Caco-2 (cell line): ENCODE measurements at places on chromosomes 7 and 10.

GRCh38 chr7:155842496-155843265 lies 30.4 kb upstream of the SHH start:
- H3K27me3 ChIP-seq = no peaks in the 10 kb centered on the region
- no peak overlapping the region for H3K27ac ChIP-seq
- DNase-seq = no peak
- no peak overlapping the region for H3K4me3 ChIP-seq

DNA sequence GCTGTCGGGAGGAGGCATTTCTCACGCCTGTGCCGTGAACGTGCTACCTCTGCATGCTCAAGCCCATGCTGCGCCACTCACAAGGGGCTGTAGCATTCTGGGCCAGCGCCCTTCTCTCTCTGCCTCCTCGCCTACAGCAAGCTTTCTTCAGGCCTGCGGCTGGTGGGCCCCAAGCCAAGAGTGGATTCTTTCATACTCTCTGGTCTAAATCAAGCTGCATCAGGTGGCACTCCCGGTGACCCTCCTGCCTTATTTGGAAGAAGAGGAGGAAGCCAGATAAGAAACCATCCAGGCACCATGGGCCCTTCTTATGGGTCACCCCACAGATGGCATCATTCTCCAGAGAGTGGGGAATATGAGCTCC lies 86.7 kb upstream of the DUSP5 start:
- H3K36me3 ChIP-seq = no peaks in the 10 kb centered on the region
- DNase-seq = no peak
- no peaks in the 10 kb centered on the region for H3K27me3 ChIP-seq
- no peak overlapping the region for H3K4me3 ChIP-seq
- peak overlapping the region; percentile 96 for H3K27ac ChIP-seq
- peaks cover 98% of the 10 kb centered on the region for H3K4me1 ChIP-seq

DNA sequence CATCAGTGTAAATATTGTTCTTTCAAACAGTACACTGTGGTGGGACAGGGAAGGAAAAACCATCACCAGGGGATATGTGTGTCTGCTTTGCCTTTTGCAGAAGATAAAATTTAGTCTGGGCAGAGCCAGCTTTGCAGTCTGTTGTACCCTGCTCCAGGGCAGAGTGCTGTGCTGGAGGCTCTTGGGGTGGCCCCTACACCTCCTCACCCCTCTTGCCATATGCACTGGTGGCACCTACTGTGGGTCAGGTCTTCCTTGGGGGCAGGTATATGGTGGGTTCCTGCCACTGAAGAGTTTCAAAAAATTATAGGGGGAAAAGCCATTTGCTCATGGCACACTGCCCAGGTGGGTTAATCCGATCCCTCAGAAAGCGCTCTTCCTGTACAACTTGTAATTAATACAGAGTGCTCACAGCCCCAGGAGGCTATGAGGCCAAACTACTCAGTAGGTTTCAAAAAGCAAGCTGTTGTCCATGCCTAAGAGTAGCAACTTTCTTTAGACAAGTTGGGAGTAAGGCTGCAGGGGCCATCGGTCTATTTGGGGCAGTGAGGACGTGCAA lies 112.7 kb upstream of the BMPER start:
- no peak overlapping the region for H3K4me3 ChIP-seq
- H3K36me3 ChIP-seq = no peaks in the 10 kb centered on the region
- H3K4me1 ChIP-seq = no peaks in the 10 kb centered on the region
- H3K27me3 ChIP-seq = no peaks in the 10 kb centered on the region
- no peak overlapping the region for H3K27ac ChIP-seq
- DNase-seq = no peak

DNA sequence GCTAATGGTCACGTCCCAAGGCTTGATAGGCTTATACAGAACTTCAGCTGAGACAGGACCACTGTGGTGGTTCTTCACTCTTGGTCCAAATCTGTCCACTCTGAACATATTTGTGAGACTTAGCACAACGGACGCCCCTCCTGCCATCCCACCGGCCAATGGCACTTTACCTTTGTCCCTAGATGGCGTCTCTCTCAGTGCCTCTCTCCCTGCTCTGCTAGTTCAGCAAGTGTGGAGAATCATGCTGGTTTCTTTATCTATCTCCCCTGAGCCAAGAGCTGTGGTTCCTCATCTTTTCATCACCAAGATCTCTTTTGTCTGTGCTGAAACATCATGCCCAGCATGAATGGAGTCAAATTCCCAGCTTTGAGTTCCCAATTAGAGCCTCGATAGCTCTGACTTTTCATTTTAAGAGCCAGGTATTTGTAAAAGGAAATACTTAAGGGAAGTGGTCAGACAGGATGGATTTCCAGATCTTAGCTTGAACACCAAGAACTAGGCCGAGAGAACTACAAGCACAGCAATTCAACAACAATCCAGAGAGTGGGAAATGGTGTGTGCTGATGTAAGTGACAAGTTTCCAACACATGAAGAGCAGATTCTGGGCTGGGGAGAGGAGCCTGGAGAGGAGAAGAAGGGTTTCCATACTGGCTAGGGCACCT lies 69.5 kb downstream of the ZNF800 start:
- no peak for DNase-seq
- no peak overlapping the region for H3K27ac ChIP-seq
- H3K4me3 ChIP-seq = no peak overlapping the region
- H3K36me3 ChIP-seq = no peaks in the 10 kb centered on the region
- no peaks in the 10 kb centered on the region for H3K4me1 ChIP-seq

DNA sequence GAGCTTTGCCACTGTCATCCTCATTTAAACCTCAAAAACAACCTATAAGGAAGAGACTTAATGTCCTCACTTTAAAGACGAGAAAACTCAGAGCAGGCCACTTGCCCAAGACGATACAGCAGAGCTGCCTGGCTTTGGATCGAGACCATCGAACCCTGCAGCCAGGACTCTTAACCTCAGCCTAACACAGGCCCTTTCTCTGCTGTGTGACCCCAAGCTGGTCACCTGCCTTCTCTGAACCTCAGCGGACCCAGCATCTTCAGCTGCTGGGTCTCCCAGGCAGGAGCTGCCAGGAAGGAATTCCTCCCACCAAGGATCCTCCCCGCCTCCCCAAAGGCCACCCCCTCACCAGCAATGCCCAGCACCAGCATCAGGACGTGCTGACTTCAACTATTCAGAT lies 32.7 kb downstream of the TNRC18 start:
- H3K4me1 ChIP-seq = no peaks in the 10 kb centered on the region
- peaks cover 3% of the 10 kb centered on the region; the same call in 1 of the 2 replicates for H3K36me3 ChIP-seq
- H3K27me3 ChIP-seq = no peaks in the 10 kb centered on the region
- H3K4me3 ChIP-seq = no peak overlapping the region
- H3K27ac ChIP-seq = no peak overlapping the region

DNA sequence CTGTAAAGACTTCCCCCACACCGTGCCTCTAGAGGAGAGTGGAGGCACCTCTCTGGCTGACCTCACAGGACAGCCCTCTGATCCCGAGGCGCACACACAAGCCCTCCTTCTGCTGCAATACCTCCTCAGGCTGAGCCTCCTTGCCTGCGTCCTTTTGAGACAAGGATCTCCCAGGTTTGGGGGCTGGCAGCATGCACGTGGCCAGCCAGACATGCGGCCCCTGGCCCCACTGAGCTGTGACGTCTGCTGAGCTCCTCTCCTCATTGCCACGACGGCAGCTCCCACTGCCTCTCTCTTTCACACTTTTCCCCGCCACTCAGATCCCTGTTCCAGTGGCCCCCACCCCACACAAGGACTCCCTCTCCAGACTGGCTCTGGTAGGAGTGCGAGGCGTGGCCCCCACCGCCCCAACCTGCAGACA lies 12.2 kb upstream of the DNAAF5 start:
- peak; percentile 32 for DNase-seq
- H3K36me3 ChIP-seq = 0 out of 2 replicates have a peak, but pooled peaks cover 1% of the 10 kb centered on the region
- H3K27me3 ChIP-seq = no peaks in the 10 kb centered on the region
- peak overlapping the region; percentile 36 for H3K27ac ChIP-seq

GRCh38 chr10:123999261-123999660 lies 94.1 kb downstream of the CHST15 start:
- no peaks in the 10 kb centered on the region for H3K27me3 ChIP-seq
- H3K27ac ChIP-seq = no peak overlapping the region
- peaks cover 9% of the 10 kb centered on the region; the same call in 1 of the 2 replicates for H3K4me1 ChIP-seq
- no peak for DNase-seq

DNA sequence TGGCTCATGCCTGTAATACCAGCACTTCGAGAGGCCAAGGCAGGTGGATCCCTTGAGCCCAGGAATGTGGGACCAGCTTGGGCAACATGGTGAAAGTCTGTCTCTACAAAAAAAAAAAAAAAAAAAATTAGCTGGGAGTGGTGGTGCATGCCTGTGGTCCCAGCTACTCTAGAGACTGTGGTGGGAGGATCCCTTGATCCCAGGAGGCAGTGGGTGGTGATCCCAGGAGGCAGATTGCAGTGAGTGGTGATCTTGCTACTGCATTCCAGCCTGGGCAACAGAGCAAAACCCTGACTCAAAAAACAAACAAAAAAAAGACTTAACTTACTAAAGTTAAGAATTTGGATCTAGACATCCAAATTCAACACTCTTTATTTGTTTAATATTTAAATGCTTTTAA lies 10.2 kb upstream of the ADO start:
- DNase-seq = no peak
- H3K4me3 ChIP-seq = no peak overlapping the region
- no peaks in the 10 kb centered on the region for H3K36me3 ChIP-seq
- H3K27ac ChIP-seq = no peak overlapping the region
- no peaks in the 10 kb centered on the region for H3K27me3 ChIP-seq

- H3K4me1 ChIP-seq = peaks cover 8% of the 10 kb centered on the region; the same call in 1 of the 2 replicates
- H3K4me3 ChIP-seq = peak overlapping the region; percentile 8; the same call in 1 of the 2 replicates
- H3K27me3 ChIP-seq = no peaks in the 10 kb centered on the region
- peaks cover under 1% of the 10 kb centered on the region; the same call in 1 of the 2 replicates for H3K36me3 ChIP-seq
- H3K27ac ChIP-seq = peak overlapping the region; percentile 66
- DNase-seq = no peak
These were observed 1.6 kb downstream of the ZNF746 start for GRCh38 chr7:149495785-149496641.
